NCI-H1092 treated with DMSO at 0.1 percent for 48 hours (cell line): ENCODE measurements at places on chromosomes 7 and 10.

DNA sequence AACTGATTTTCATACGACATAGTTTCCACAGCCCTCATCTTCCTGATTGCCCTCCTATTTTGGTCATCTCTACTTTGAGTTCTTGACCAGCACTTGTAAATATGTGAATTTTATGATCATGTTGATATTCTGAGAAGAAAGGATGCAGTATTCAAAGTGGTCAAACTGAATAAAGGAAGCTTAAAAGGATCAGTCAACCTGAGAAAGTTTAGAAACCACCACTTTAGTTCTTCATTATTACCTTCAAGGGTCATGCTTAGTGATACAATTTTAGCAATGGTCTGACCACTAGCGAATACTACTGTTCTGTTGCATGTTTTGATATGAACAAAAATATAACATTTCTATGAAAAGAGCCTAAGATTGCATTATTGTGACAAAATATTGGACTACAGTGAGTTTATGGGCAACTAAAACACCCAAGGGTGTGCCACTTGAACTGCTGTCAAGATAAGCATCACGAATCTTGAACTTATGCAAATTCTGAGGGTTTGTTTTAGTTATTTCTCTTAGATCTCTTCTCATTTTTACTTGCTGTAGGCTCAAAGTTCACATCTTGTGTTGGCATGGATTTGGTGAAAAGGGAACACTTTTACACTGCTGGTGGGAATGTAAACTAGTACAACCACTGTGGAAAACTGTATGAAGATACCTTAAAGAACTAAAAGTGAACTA lies 247.7 kb downstream of the IPMK start:
- DNase-seq: no peak

DNA sequence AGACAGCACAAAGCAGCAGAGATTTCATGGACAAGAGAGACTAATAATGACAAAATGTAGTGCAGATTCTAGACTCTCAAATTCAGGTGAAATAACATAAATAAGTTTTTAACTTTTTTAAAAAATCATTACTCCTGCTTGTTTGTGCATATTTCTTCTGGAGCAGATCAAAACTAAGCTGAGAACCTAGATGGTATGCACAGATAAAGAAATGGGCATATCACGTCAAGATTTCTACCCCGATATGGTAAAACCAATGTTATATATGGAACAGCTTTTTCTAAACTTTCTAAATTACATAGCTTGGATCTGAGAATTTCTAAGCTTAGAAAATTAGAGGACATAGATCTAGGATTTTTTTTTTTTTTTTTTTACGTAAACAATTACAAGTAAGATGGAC lies 18.2 kb downstream of the TWIST1 start:
- DNase-seq: no peak

DNA sequence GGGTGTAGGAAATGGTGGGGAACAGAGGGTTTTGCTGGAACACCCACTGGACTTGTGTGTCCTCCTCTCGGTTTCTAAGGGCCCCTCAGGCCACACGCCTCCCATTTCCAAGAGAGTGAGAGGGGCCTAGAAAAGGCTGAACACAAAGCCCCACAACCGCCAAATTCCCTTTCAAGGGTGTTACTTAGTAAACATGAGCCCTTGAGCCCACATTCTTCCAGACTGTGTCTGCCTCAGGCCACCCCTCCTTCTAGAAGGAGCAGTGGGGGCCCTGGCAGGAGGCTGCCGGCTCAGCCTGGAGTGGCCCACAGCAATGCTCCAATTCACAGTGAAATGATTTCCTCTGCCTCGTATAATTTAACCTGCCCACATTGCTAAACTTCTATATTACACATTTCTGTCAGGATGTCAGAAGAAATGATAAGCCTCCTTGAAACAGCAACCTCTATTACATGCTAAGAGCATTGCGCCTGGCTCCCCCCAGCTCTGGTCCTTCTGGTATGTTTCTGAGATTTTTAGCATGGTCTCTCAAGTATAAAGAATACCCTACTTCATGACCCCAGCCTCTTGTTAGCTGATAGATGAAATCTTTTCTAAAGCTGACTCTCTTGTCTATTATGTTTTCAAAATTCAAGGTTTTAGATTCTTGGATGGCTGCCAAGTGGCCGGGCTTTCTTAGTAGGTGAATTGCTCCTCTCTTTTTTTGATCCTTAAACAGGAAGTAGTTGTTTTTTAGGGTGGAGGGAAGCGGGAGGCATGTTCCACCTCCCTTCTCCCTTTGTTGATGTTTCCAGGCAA lies 673.9 kb upstream of the GALNT17 start:
- peak; percentile 16 for DNase-seq

GRCh38 chr10:24237801-24238395 lies 29.0 kb downstream of the KIAA1217 start:
- no peak for DNase-seq

DNA sequence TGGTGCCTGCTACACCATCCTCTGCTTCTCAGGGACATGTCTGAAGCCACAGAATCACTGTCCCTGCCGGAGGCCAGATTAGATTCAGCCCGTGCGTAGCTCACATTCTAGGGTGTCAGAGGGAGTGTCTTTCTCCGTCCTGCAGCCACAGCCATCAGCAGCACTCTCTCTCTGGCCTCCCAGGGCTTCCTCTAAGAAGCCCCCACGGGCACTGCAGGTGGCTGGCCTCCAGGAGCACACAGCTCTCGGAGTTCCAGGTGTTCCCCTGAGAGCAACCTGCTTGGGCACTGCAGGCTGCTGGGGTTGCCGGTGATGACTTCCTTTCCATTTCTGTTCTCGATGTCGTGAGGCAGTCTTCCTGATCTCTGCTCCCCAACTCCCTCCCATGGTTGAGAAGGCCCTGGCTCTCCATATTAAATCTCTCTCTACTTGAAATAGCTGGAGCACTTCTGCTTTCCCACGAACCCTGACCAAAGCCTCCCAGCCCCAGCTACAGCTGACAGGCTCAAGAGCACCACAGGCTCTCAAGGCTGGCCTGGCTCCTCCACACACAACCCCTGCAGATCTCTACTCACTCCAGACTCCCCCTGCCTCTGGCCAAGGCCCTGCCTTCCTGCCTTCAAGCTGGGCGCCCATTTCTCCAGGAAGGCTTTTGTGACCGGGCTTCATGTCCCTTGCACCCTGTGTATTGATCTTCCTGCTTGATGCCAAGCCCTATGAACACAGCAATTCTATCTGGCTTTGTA lies 49.0 kb upstream of the TMEM72 start:
- DNase-seq: no peak

DNA sequence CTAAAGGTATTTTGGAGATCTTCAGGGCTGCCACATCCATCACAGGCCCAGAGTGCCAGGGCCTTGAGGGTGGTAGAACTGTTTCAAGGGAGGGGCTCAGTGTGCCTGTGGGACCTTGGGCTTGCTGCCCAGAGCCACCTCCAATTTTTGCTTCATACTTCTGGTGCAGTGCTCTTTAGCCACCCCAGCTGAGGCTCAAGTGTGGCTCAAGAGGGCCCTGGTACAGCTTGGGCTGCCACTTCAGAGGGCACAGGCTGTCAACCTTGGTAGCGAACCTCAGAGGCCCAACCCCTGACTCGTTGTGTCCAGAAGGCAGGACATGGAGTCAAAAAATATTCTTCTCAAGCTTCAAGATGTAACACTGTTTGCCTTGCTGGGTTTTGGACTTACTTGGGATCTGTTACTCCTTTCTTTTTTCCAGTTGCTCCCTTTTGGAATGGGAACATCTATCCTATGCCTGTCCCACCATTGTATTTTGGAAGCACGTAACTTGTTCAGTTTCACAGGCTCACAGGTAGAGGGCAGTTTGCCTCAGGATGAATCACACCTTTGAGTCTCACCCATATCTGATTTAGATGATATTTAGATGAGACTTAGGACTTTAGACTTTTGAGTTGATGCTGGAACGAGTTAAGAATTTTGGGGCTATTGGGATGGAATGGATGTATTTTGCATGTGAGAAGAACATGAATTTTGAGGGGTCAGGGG lies 224.8 kb downstream of the RPS24 start:
- no peak for DNase-seq

- DNase-seq: no peak
These were observed 12.2 kb upstream of the RSBN1L start for GRCh38 chr7:77684030-77684429.

GRCh38 chr10:43689618-43689954 lies 40.9 kb upstream of the ZNF32 start:
- DNase-seq: no peak

- peak; percentile 74 for DNase-seq
These were observed 177.6 kb downstream of the GNAI1 start for GRCh38 chr7:80312139-80312661.

GRCh38 chr10:100561005-100561404 lies 25.3 kb downstream of the HIF1AN start:
- DNase-seq: no peak

DNA sequence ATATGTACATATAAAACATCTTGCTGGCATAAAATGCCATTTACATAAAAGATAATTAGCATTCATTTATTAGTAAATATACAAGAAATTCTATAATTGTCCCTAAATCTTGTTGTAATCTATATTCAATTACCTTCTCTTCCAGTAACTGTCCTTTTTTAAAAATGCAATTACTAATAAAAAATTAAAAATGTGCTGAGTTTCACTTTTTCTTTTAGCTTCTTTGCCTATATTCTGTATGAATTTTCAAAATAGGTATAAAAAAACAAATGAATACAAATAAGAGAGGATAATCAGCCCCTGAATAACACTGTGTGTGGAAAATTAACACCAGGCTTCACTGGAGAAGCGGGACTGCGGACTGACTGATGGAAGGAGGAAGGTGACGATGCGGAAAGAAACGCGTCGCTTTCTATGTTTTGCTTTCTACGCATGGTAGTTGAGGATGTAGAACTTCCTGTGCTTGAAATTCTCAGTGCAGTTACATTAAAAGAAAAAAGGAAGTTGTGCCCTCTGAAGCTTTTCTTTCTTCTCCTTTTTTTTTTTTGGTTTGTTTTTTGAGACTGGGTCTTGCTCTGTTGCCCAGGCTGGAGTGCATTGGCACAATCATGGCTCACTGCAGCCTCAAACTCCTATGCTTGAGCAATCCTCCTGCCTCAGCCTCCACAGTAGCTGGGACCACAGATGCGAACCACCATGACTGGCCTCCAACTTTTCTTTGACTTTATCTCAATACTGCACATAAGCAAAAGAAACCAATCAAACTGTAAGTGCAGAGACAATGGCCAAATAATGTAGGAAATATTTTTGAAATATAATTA lies 7.4 kb upstream of the ZMYND11 start:
- no peak for DNase-seq

GRCh38 chr7:12643001-12643643 lies 44.3 kb upstream of the ARL4A start:
- DNase-seq: no peak

- no peak for DNase-seq
These were observed 188.4 kb upstream of the CACNA2D1 start for GRCh38 chr7:82631998-82632397.

GRCh38 chr10:74078037-74078436 lies 72.6 kb downstream of the AP3M1 start:
- no peak for DNase-seq

DNA sequence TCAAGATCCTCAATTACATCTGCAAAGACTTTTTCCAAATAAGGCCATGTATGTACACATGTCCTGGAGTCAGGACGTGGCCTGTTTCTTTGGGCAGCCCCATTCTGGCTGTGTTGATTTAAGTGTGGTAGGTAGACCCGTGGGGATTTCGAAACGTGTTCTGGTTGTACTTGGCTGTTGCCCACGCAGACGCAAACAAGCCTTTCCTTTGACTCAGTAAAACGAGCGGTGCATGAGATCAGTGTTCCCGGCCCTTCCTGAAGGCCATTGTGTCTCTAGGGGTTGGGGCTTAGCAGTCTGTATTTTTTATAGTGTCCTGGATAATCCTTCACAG lies 64.8 kb upstream of the DNAJB6 start:
- peak; percentile 62 for DNase-seq

- peak; percentile 15 for DNase-seq
These were observed 31.7 kb downstream of the GPR22 start for GRCh38 chr7:107501593-107501992.

DNA sequence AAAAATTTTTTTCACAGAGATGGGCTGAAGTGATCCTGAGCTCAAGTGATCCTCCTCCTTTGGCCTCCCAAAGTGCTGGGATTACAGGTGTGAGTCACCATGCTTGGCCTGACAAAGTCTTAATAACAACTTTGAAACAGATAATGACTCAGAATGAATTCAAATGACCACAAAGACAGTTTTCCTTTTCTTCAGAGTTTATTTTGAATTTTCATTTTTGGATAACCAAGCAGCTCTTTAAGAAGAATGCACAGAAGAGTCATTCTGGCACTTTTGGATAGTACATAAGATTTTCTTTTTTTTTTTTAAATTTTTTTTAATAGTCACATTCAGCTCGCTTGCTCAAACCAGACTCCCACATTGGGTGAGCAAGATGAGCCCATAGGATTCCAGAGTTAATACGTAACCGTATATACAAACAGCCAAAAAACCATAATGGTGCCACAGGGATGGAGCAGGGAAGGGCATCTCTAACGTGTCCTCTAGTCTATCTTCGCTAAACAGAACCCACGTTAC lies 43.0 kb upstream of the NMT2 start:
- DNase-seq: no peak

- no peak for DNase-seq
These were observed 86.3 kb downstream of the PALS2 start for GRCh38 chr7:24659505-24659904.

GRCh38 chr10:101330631-101331225 lies 23.2 kb upstream of the BTRC start:
- no peak for DNase-seq

DNA sequence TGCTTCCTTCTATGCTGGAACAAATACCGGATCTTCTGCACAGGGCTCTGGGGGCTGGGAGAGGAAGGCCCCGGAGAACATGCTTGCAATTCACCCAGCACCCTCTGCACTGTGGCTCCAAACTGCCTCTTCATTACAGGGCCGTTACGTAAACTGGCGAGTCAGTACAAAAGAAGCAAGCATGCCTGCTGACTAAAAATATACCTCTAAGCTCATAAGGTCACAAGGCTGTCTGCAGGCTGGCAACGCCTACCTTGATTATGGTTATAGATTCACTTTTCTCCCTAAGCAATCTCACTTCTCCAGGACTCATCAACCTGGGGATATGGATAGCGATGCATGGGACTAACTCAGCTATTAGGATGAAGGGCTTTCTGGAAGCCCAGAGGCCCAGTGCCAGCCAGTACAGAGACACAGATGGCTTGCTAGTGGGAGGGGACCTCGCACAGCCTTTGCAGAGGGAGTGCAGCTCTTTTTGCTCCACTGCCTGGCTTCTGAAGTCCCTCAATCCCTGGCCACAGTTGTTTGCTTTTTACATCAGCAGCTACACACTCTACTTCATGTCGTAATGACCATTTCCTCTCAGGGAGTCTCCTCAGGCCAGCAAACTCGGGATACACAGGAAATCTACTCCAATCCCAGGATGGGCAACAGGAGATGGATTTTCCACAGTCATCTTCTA lies 96.1 kb downstream of the SH3PXD2A start:
- DNase-seq: no peak

GRCh38 chr7:79876848-79877252 lies 257.8 kb upstream of the GNAI1 start:
- no peak for DNase-seq

- peak; percentile 39 for DNase-seq
These were observed 441.0 kb upstream of the NPVF start for GRCh38 chr7:25669281-25669781.

GRCh38 chr10:27241010-27241651 lies 534 bp upstream of the ACBD5 start:
- DNase-seq: peak; percentile 30

- no peak for DNase-seq
These were observed 214.3 kb downstream of the ELMO1 start for GRCh38 chr7:37234334-37234733.
